ENCODE measurements at places on chromosomes 2 and 18.

- no peak for DNase-seq
Observed at GRCh38 chr2:222518570-222519381, 94.4 kb downstream of the SGPP2 start.

GRCh38 chr2:171345971-171346722 is 87.6 kb downstream of the METTL8 start:
- DNase-seq, result no peak

DNA sequence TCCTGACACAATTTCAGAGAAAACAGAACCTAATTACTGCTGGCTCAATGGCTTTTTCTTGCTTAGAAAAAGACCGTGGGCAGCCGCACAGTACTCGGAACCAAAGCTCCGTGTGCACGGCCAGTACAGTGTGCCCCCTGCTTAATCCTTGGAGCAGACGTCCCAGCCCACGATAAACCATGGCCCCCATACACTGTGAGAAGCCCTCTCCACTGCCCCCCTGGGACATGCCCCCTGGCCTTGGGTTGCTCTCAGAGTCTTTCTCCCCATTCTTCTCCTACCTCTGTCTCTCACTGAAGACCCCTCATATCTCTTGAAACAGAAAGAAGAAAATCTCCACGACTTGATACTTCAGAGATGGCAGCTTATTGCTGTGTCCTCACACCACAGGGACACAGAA is 44.0 kb downstream of the CYP26B1 start:
- DNase-seq, result no peak

GRCh38 chr18:74840492-74841167 is 243.0 kb downstream of the ZNF407 start:
- DNase-seq, result no peak

DNA sequence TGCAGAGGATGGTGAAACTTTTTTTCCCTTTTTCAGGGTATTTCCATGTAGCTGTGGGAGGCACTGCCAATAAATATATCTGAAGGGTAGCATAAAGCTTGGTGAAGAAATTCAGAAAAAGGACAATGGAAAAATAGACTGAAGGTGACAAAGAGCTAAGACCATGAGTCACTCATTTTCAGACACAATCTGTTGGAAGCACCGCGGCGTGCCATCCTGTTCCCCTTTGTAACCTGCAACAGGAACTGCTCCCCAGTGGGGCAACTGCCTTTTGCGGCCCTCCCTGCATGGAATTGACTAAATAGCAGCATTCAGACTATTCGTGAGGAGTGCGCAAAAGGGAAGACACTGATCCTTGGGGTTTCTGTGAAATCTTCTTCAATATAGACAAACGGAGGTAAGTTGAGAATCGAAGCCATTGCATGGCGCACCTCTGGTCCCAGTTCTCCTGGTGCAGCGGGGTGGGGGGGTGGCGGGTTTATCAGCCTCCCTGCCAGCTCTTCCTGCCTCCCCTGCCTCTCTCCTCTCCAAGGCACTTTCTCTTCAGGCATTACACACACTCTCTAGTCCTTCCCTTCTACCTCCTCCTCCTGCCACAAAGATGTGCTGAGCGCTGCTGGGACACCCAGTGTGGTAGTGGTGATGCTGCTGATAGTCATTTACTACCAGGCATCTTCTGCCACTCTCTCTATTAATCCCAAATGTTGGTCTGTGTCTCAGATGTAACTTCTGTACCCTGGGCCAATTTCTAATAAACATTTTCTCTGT is 126.2 kb upstream of the TMEM200C start:
- DNase-seq, result no peak

GRCh38 chr2:145184741-145185651 is 665.1 kb upstream of the ZEB2 start:
- DNase-seq, result no peak

GRCh38 chr2:142946941-142947340 is 69.5 kb downstream of the KYNU start:
- no peak for DNase-seq

DNA sequence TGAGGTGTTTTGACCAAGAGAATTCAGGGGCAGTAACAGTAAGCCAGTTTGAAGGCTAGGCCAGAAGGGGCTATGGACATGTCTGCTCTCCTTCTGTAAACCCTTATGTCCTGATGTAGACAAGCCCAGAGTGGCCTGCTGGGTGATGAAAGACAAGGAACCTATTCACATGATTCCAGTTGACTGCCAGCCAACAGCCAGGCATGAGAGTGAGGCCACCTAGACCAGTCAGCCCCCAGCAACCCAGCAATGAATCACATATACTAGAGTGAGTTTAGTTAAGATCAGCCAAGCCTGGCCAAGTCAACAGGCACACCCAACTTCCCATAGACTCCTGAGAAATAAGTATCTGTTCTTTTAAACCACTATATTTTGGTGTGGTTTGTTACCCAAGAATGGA is 1889.7 kb upstream of the CELF4 start:
- DNase-seq, result no peak

DNA sequence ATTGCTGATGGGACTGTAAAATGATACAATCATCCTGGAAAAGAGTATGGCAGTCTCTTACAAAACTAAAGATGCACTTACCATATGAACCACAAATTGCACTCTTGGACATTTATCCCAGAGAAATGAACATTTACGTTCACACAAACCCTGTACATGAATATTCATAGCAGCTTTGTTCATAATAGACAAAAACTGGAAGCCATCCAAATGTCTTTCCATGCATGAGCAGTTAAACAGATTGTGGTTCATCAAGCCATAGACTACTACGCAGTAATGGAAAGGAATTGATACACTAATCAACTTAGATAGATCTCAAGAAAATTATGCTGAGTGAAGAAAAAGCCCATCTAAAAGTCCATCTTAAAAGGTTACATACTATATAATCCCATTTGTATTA is 156.1 kb upstream of the SLC39A10 start:
- DNase-seq, result no peak

- DNase-seq, result no peak
Observed at GRCh38 chr2:30470426-30470825, 23.4 kb downstream of the LCLAT1 start.

- DNase-seq, result no peak
Observed at GRCh38 chr2:163664610-163665009, 71.2 kb downstream of the FIGN start.

GRCh38 chr18:43720041-43720440 is 442.8 kb upstream of the SYT4 start:
- no peak for DNase-seq

- no peak for DNase-seq
Observed at GRCh38 chr2:42879121-42879705, 86.8 kb upstream of the HAAO start.

Measured in CD4-positive, alpha-beta T cell treated with Interleukin-4 for 4 hours (primary cell).